GM06990 (cell line): ENCODE measurements at places on chromosomes 7 and 10.

- DNase-seq: no peak
Measured at GRCh38 chr7:47783456-47784223, 164.6 kb downstream of the PKD1L1 start.

GRCh38 chr10:78754269-78755062 is 314.3 kb upstream of the ZMIZ1 start:
- DNase-seq: no peak

DNA sequence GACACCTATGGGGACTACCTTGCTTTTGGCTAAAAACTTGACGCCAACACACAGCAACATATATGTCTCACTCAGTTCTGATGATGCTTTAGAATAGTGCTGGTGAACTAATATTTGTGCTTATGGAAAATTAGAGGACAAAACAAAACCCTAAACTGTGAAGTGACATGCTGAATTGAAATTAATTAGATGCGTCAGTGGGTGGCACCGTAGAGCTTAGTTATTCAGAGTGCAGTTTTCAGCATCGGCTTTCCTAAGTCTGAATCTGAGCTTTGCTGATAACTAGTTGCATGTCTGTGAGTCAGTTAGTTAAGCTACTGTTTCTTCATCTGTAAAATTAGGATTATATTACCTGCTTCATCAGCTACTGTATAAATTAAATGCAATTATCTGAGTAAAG is 245.0 kb upstream of the SORCS1 start:
- DNase-seq: no peak

DNA sequence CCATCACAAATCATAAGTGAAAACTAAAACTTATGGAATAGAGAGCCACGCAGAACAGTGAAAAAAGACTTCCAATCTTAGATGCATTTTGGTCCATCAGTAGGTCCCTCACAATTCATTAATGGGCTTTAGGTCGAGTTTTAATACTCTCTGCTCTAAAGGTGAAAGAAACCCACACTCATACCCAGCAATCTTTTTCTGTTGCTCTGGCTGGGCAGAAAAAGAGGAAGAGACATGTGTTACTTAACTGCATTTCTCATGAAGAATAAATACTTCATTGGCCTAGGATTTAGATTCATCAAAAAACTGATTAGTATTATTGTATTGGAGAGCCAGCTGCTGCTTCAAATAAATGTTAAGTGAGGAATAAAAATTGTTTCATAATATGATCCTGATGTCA is 645.7 kb downstream of the PHTF2 start:
- DNase-seq: no peak

GRCh38 chr7:37297546-37297945 is 151.1 kb downstream of the ELMO1 start:
- DNase-seq: no peak

- no peak for DNase-seq
Measured at GRCh38 chr7:85065306-85065705, 121.5 kb downstream of the SEMA3D start.
